ENCODE measurements at places on chromosomes 11 and 22. TPM values are rescaled to one million over a fixed set of nuclear protein-coding genes. Genes with fewer than 3 reads are reported as not detected.

Gene SCGB1D2
- 4.1 TPM for total RNA-seq

Gene KCNJ11
- total RNA-seq, result 0.46 TPM

Gene NAALADL1
- total RNA-seq, result 25.5 TPM

Gene DEPDC7
- total RNA-seq, result 1.6 TPM

Gene IRAG1
- 18.0 TPM for total RNA-seq

Gene VPS26B
- 41.1 TPM for total RNA-seq

Gene PRAME
- 8.5 TPM for total RNA-seq

Gene ZNF214
- 6.8 TPM for total RNA-seq

Gene CHRNA10
- total RNA-seq, result 0.34 TPM

Gene SOX6
- 7.5 TPM for total RNA-seq

Gene GLYAT
- not detected for total RNA-seq

Gene KCNE3
- total RNA-seq, result 11.3 TPM

Gene SPON1
- 104 TPM for total RNA-seq

Gene KCNJ1
- total RNA-seq, result not detected

Gene SLC35E4
- 3.7 TPM for total RNA-seq

Gene PISD
- total RNA-seq, result 18.8 TPM

Gene MCHR1
- total RNA-seq, result 5.3 TPM

Gene MS4A2
- 0.23 TPM for total RNA-seq

Gene HPS5
- 18.2 TPM for total RNA-seq

Gene H19
- total RNA-seq, result 2,888 TPM

Gene OR5I1
- total RNA-seq, result not detected

Gene PIK3IP1
- total RNA-seq, result 10.8 TPM

Gene NLRX1
- 13.4 TPM for total RNA-seq

Gene GUCY1A2
- total RNA-seq, result 6.1 TPM

Gene SLC5A12
- not detected for total RNA-seq

Gene TSPAN18
- total RNA-seq, result 14.4 TPM

Gene GP1BB
- total RNA-seq, result 6.9 TPM

Gene TMEM126A
- 18.4 TPM for total RNA-seq

Gene SLC25A45
- total RNA-seq, result 4.9 TPM

Gene TMEM258
- 119 TPM for total RNA-seq

Gene CPT1B
- 4.2 TPM for total RNA-seq

Gene BDNF
- 1.2 TPM for total RNA-seq

Gene FGF4
- total RNA-seq, result not detected

All from ovary (tissue), 10 donors.